Left kidney (tissue), 8 donors: ENCODE measurements at places on chromosomes 1 and 21. TPM values are rescaled to one million over a fixed set of nuclear protein-coding genes. Genes with fewer than 3 reads are reported as not detected.

DNA sequence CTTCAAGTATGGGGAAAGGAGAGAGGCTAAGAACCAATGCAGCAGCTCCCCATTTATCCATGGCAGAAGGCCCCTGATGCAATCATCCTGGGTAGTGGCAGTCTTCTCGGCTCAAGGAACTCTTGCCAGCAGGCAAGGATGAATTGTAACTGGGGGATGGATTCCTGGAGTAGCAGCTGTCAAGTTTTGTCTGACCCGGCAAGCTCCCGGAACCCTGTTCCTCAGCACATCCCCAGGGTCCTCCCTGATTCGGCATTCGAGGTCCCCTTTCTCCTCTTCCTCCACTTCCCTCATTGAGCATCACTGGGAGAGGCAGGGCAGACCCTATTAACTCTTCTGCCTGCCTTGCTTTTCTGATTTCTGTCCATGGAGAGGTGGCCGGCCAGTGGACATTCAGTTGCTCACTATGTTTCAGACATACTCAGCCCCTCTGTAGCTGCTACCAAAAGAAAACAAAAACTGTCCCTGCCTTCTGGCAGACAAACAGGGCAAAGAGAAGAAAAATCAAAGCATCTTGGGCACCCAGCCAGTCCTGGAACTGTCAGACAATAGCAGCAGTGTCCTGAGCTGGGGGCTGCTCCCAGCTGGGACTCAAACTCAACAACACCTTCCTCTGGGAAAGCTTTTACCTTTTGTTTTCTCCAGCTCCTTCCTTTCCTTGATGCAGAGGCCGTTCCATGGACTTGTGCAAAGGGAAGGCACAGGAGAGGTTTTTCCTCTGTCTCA, 5.6 kb upstream of the PTCH2 start:
- no peak for DNase-seq

GRCh38 chr1:15210651-15211375, 36.2 kb upstream of the FHAD1 start:
- no peak for DNase-seq

DNA sequence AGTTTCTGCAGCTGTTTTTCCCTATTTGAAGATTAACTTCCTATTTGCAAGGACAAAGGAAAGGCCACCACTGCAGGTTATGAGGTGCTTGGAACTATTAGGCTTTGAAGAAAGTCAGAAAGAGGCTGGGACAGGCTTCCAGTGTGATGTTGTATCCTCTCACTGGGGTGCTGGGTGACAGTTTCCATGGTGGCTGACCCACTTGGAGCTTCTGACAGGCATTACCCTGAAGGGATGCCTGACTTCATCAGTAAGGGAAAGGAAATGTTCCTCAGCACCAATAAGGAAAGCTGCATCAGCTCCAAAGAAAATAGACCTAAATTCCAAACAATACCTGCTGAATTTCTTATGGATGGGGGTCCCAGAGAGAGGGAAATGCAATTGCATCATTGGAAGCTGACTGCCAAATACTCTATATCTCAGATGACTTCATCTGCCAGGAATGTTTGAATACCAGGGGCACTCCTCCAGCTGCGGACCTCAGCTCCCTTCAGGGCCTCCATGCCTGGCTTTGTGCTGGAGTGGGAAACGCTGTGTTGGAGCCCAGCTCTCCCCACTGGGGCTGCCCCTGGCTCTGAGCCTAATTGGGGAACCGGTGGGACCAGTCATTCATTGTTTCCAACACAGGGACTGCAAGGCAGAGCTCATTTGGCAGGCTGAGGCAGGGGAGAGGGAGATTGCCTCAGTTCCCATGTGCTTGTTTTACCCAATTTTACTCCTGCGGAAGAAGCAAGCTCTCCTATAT, 76.6 kb downstream of the RGL1 start:
- peak; percentile 76 for DNase-seq

DNA sequence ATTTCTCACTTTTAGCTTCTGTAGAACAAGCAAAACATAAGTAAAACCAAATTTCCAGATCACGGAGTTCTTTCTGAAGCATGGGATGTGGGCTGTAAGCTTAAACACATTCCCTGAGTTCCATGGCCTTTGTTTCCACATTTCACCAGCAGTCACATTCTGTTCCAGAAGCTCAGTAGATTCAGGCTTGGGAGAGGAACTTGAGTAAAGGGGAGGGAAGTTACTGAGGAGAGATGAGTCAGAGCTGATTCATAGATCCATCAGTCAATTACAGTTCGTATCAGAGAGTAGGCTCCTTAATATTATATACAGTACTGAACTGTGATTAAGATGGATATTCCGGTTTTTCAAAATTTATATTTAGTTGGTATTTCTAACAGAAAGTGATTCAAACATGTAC, 614.3 kb downstream of the NCAM2 start:
- no peak for DNase-seq

GRCh38 chr1:58883037-58883887, 99.4 kb upstream of the JUN start:
- no peak for DNase-seq

- DNase-seq: no peak
These were observed 179.3 kb downstream of the FAF1 start for GRCh38 chr1:50780797-50781196.

DNA sequence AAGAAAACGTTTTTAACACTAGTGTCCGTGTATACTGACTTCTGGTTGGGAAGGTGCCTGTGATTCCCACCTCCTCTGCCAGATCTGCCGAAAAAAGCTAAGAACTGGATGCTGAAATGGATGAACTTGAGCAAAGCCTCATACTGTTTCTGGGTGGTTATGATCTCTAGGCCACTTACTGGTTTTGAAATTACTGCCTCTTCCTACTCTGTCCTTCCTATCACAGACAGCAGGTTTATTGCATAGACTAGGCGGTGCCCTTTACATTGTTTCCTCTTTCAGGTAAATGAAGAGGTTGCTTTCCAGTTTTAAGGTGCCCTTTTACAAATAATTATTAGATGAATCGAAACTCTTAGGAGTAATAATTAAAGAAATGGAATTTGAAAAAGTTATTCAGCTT, 27.5 kb downstream of the PEX14 start:
- DNase-seq: no peak

DNA sequence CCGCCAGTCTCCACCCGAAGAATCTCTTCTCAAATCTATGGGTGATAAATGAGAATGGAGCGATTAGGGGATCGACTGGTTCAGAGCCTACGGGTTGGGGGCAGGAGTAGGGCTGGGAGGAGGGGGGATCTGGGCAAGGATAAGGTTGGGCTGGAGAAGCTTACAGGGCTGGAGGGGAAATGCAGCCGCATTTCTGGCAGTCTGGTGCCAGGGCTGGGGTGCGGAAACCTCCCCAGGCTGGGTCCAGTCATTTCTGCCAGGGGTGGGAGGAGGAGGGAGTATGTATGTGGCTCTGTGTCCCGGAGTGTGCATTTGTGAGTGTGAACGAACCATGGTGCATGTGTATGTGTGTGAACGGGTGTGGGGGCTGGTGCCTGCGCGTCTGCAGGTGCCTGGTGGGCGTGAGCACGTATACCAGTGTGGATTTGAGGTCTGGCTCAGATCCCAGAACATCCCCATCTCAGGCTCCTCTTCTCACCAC, 10.2 kb downstream of the C1orf216 start:
- DNase-seq: peak; percentile 28

DNA sequence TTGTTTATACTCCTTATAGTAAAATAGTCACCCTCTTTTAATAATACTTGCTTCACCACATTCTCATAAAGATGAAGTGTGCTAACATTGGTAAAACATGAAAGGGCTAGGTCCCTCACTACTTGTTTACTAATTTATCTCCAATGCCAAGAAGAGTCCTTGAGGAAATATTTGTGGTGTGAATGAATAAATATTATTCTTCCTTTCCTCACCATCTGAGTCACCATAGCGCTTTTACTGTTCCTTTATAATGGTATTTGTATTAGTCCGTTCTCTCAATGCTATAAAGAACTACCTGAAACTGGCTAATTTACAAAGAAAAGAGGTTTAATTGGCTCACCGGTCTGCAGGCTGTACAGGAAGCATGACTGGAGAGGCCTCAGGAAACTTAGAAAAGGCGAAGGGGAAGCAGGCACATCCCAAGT, 222.8 kb upstream of the ZRANB2 start:
- no peak for DNase-seq

DNA sequence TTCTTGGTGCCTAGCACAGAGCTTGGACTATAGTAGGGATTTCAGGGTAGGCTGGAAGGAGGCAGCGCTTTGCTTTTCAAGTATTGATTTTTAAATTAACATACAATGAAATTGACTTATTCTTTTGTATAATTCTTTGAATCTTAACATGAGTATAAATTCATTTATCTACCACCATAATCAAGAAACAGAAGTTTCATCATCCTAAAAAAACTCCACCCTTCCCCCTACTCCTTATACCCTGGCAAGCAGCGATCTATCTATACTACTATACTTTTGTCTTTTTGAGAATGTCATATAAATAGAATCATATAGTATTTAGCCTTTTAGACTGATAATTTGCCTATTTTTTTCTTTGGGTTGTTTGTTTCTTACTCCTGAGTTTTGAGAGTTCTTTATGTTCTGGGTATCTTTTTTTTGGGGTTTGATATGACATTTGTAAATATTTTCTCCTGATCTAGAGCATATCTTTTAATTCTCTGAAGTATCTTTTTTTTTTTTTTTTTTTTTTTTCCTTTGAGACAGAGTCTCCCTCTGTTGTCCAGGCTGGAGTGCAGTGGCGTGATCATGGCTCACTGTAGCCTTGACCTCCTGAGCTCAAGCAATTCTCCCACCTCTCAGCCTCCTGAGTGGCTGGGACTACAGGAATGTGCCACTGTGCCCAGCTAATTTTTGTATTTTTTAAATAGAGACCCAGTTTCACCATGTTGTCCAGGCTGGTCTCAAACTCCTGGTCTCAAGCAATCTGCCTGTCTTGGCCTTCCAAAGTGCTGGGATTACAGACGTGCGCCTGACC, 6.4 kb downstream of the RPS6KC1 start:
- no peak for DNase-seq

DNA sequence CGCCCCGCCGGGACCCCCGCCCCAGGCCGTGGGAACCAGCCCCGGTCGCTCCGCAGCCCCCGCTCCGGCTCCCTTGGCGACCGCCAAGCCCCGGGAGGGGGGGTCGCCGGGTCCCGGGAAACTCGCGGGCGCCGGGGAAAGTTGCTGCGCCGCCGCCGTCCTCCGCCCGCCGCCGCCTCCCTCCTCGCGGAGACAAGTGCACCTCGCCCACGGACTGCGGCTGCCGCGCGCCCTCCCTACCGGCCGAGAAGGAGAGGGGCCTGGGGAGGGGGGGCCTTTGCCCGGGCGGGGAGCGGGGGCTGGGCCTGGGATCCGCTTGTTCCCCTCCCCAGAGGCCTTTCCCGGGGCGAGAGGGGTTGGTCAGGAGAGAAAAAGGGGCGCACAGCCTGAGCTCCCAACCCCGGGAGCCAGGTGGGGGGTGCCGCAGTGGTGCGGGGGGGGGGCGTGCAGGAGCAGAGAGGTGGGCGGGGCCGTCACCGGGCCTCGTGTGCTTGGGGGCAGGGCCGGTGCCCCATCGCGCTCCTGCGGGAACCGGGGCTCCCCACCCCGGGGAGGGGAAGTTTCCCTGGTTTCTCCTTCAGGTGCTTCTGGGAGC, 592 bp downstream of the AGRN start:
- no peak for DNase-seq

- peak; percentile 25 for DNase-seq
These were observed at the start of gene FMN2 for GRCh38 chr1:240091614-240092300. FMN2 (plus strand) TSS chr1:240091883; CDS start chr1:240092110, 227 bp downstream.

DNA sequence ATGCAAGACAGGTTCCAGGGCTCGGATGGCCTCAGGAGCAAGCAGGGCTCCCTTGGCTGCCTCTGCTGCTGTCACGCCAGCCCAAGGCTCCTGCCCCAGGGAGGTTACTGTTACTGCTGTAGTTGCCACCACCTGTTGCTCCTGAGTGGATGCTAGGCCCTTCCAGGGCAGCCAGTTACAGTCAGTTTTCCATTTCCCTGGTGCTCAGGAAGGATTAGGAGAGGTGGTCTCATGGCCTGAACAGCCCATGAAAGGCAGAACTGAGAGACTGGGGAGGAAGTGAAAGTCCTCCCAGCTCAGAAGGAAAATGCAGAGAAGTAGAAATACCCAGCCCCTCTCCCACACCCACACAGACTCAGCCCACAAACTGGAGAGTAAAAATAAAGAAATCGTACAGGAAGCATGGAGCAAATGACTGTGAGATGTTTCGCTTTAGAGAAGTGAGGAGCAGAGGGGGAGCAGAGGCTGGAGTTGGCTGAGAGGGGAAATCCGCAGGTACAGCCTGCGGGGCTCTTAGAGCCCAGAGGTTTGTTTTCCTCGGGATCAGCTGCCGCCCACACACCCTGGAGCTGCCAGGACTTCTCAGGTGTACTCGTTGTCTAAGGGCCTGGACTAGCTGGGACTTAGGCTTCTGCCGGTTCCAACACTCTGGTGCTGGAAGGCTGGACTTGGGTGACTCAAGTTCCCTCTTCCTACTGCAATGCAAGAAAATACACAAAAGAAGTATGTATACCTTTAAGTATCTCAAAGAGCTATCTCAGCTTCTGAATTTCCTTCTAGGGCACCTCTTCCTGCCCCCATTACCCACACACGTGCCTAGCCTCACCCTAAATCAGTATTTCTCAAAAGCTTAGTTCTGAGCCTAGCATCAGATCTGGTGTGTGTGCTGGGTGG, 2.3 kb downstream of the IL6R start:
- no peak for DNase-seq

DNA sequence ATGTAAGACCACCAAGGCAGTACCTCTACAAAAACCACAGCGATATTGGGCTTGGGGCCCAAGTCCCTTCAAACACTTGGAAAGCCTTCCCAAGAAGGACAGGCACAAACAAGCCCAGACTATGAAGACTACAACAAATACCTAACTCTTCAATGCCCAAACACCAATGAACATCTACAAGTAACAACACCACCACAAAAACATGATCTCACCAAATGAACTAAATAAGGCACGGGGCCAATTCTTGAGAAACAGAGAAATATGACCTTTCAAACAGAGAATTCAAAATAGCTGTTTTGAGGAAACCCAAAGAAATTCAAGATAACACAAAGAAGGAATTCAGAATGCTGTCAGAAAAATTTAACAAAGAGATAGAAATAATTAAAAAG, 86.8 kb downstream of the COL24A1 start:
- DNase-seq: no peak

DNA sequence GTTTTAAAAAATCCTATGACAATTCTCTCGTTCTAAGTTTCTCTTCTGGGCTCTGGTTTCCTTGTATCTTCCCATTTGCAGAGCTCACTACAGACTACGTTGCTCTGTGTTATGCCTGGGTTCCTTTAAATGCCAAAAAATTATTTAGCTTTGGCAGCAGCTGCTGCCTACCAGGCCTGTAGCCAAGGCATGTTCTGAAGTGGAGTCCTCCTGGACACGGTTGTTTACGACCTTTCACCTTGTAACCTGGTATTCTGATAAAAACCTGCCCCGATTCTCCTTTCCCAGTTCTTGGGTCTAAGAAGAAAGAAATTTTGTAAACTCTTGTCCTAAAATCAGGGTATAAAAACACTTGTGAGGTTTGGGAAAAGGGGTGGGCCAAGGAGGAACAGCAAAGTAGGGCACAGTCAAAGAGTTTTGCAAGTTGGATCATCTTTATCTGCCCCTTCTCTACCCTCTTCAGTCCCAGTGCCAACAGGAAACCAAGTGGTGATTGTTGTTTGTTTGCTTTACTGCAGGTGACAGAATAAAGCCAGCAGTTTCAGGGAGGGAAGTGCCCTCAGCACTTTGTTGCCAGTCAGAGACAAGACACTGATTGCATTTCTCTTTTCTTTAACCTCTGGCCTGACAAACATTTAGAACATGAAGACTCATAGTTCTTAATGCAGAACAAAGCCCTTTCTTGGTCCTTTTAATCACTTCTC, 3.1 kb upstream of the TXNIP start:
- no peak for DNase-seq

IFI44L gene
- 7.6 TPM for polyA plus RNA-seq

PPCS gene
- polyA plus RNA-seq: 80.4 TPM

TMEM183A gene
- polyA plus RNA-seq: 73.9 TPM

WNT3A gene
- polyA plus RNA-seq: 0.07 TPM

SH2D5 gene
- 0.86 TPM for polyA plus RNA-seq

SMIM12 gene
- polyA plus RNA-seq: 34.8 TPM
